ENCODE measurements at places on chromosomes 11 and 22.

GRCh38 chr11:60511393-60511792 is 3.8 kb upstream of the MS4A13 start:
- no peak for DNase-seq

DNA sequence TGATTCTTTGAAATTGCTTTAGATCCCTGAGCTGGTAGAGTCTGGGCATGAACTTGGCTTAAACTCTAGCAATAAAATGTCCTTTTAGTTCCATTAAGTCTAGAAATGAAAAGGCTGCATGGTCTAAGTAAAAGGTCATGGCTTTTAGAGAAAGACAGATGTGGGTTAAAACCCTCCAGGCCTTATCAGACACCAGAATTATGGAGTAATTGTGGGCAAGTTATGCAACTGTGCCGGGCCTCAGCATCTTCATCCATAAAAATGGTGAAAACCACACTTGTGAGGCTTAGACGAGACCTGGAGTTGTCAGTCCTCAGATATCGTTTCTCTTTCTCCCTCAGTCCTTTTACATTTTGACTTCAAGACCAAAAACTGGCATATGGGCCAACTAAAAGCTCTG is 597.9 kb upstream of the KIRREL3 start:
- DNase-seq: no peak

DNA sequence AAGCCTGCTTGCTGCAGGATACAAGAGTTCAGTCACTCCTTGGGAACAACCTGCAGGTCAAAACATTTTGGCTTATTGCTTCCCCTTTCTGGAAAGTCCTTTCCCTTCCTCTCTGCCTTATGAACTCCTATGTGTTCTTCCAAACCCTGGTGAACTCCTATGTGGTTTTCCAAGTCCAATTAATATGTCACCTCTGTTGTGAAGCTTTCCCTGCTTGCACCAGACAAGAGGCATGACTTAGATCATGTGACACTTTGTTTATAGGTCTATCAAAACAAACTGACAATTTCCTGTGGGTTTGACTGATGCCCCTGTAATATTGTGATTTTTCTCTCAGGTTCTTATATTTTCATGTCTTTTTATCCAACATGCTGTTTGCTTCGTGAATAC is 64.2 kb downstream of the ENDOD1 start:
- no peak for DNase-seq

DNA sequence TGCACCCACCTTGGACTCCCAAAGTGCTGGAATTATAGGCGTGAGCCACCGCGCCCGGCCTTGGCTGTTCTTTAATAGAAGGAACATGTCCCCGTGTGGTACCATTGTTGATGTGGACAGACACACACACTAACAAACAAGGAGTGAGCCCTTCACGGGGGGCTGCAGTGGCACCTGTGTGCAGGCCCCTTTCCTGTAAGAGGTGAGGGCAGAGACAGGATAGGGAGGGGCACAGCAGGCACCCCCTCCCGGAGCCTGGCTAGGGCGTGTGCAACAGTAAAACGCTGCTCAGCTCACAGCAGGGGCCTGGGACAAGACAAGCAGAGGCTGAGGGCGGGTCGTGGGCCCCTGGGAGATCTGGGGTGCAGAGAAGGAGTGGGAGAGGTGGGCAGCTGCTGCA is 37.8 kb downstream of the GRIK4 start:
- no peak for DNase-seq

GRCh38 chr11:70620510-70621184 is 222.3 kb downstream of the CTTN start:
- DNase-seq: no peak

- DNase-seq: no peak
Measured at GRCh38 chr11:7904917-7905316, 26.2 kb downstream of the OR10A6 start.

DNA sequence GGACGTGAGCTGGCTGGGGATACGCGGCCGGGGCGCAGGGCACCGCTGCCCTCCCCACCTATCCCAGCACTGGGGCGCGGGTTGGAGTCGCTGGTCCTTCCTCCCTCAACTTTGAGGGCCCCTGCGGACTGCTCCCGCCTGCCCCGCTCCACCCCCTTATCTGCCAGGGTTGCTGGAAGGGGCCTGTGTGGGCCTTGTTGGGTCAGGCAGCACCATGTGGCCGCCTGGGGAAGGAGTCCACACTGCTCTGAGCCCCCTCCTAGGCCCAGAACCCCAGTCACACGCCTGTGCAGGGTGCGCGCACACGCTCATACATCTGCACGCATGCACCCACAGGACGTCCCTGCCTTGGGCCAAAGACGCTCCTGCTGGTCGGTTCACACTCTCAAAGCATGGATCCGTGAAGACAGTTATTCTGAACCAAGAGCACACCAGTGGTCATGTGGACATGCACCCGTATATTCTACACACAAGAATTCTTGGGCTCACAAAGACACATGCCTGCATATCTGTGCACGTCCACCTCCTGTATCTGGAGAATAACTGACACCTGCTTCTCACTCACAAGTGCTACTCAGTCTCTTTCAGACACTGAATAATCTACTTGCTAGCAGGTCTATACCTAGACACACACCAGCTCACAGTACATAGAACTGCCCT is 710 bp downstream of the TUB start:
- no peak for DNase-seq

GRCh38 chr11:3831378-3832239 is 9.2 kb downstream of the RHOG start:
- DNase-seq: no peak

- peak; percentile 42 for DNase-seq
Measured at GRCh38 chr22:37303821-37304274, 21.5 kb downstream of the CYTH4 start.

GRCh38 chr22:47277531-47277930 is 515.1 kb downstream of the TBC1D22A start:
- no peak for DNase-seq

GRCh38 chr11:110897035-110897434 is 184.8 kb upstream of the ARHGAP20 start:
- DNase-seq: no peak

GRCh38 chr11:74826901-74827300 is 78.3 kb downstream of the RNF169 start:
- no peak for DNase-seq

GRCh38 chr11:86800076-86800959 is at the start of gene PRSS23:
Gene PRSS23, plus strand, starts transcription at chr11:86800542. Its CDS starts 7,102 bp downstream, at chr11:86807644.
- no peak for DNase-seq

GRCh38 chr22:30947173-30947815 is 21.3 kb downstream of the MORC2 start:
- DNase-seq: no peak

DNA sequence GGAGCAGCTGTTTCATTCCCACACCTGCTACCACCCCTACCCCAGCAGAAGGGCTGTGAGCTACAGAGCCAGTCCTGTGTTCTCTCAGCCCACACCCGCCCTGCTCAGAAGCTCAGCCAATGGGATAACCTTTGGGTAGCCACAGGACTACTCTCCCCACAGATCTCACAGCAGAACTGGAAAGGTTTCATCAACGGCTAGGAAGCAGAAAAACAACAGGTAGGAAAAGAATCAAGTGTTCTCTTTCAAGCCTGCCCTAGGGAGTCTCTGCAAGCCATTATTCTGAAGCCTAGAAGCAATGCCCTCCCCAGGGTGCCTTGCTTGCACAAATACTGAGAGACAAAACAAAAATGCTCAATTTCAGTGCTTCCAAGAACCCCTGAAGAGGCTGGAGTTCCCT is 77.2 kb downstream of the TMPRSS5 start:
- DNase-seq: no peak

DNA sequence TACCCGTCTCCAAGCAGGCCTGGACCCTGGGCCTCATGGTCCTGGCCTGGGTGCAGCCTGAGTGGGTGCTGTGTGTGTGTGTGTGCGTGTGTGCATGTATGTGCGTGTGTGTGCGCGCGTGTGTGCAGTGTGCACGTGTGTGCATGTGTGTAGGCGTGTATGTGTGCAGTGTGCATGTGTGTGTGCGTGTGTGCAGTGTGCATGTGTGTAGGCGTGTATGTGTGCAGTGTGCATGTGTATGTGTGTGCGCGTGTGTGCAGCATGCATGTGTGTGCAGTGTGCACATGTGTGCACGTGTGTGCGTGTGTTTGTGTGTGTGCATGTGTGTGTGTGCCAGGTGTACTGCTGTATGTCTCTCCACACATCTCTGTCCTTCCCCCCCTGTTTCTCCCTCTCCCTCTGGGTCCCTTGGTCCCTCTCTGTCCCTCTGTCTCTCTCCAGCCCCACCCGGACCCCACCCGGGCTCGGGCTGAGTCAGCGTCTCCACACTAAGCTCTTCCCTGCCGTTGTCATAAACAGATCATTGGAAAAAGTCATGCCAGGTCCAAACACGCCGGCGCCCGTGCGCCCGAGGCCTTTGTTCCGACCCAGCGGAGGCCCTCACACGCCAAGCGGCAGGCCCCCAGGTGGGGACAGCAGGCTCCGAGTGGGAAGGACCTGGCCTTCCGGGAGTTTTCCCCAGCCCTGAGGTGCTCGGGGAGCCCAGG is 34.0 kb downstream of the WNT7B start:
- no peak for DNase-seq

GRCh38 chr11:119743006-119743405 is 14.0 kb upstream of the NECTIN1 start:
- no peak for DNase-seq

DNA sequence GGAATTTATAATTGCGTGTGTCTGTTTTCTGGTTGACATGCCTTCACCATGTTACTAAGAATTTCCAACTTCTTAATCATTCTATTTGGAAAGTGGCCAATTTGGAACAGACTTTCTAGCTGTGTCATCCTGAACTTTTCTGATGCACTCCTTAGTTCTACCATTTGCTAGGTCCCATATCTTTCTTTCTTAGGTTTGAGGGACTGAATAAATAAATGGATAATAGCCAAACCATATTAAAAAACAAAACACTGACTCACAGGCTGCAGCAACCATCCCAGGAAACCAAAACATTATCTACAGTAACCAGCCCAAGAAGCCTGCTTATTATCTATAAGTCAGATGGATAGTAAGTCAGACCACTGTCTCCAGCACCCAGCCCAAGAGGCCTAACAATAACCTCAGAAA is 57.5 kb upstream of the PLET1 start:
- peak; percentile 51 for DNase-seq

GRCh38 chr11:61923166-61924063 is 6.0 kb upstream of the RAB3IL1 start:
- DNase-seq: peak; percentile 77

DNA sequence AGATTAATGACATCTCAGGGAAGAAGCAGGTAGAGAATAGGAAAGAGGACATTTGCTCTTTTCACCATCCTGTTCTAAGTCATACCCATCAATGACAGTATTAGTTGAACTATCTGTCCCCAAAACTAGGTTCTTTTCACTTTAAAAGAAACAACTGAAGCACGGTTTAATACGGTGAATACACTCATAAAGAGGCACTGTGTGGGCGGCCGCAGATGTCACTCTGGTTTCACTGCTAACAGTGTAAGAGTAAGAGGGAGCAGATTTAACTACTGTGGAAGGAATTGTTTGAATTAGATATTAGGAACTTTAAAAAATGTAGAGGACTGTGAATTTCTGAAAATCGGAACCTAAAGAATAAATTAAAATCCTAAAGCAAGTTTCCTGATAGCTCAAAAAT is 49.5 kb downstream of the VSIG10L2 start:
- no peak for DNase-seq

DNA sequence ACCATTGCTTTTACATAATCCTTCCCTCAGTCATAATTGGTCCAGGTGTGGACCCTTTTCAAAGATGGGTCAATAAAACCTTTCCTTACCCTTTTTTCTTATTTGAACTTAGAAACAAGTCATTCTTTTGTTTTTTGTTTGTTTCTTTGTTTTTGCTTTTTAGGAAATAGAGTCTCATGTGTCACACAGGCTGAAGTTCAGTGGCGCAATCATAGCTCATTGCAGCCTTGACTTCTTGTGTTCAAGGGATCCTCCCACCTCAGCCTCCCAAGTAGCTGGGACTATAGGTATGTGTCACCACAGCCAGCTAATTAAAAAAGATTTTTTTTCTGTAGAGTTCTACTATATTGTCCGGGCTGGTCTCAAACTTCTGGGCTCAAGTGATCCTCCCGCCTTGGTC is 9.4 kb upstream of the PHOX2A start:
- no peak for DNase-seq

DNA sequence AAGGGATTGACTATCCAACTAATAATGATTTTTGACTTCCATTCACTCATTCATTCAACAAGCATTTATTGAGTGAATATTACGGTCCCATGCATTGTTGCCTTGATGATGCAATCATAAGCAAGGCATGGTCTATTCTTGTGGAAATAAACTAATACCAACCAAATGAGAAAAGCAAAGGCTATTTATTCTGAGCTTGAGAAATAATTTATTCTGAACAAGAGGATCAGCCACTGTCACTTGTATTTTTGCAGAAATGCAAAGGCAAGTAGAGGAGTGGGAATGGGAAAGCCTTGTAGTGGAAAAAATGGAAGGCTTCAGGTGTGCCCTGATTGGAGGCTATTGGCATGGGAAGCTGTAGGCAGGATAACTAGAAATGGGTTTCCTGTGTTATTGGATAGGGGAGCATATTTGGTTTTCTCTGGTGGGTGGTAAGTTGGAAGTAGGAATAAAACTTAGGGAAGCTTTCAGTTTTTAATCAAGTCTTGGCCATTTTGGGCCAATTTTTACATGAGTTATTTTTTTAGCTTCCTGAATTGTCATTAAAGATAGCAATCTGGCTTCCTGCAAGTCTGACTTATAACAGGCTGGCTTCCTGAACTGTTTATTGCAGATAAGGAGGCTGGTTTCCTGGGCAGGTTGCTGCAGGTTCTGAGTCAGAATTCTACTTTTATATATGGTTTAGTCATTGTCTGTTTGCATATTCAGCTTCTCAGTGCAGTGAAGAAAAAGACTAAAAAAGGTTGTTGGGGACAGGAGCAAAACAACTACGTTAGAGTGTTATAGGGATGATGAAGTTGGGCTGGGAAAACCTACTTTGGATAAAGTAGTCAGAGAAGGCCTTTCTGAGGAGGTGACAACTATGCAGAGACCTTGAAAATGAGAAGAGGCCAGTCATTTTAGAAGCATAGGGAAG is 106.7 kb downstream of the APIP start:
- no peak for DNase-seq

DNA sequence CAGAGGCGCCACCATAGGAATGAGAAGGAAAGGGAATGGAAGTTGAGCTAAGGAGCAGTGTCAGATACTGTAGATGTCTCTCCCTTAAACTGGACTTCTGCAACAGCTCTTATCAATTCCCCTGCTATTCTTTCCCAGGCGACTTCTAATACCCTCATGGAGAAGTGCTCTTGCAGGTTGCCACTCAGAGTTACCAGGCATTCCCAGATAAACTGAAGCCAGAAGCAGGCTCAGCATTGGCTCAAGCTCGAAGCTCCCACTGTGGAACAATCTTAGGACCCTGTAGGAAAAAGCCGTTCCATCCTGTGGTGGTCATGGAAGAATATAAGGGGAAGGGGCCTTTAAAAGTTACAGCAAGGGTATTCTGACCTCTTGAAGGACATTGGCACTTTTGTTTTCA is 208.7 kb upstream of the PLET1 start:
- DNase-seq: no peak

Measured in brain pericyte (primary cell).